ENCODE measurements at places on chromosomes 4 and X.

- no peak for DNase-seq
These were observed 62.6 kb downstream of the SORCS2 start for GRCh38 chr4:7254736-7255487.

GRCh38 chr4:25943312-25943711 lies 29.3 kb downstream of the SMIM20 start:
- DNase-seq, result no peak

- DNase-seq, result peak; percentile 33
These were observed 50.0 kb upstream of the CLCN4 start for GRCh38 chrX:10106806-10107205.

GRCh38 chr4:106314960-106315359 lies 1.0 kb downstream of the TBCK start:
- DNase-seq, result no peak

GRCh38 chr4:31557437-31557836 lies 837.3 kb downstream of the PCDH7 start:
- DNase-seq, result no peak

- no peak for DNase-seq
These were observed 221.3 kb downstream of the PPP3CA start for GRCh38 chr4:101126059-101126458.

DNA sequence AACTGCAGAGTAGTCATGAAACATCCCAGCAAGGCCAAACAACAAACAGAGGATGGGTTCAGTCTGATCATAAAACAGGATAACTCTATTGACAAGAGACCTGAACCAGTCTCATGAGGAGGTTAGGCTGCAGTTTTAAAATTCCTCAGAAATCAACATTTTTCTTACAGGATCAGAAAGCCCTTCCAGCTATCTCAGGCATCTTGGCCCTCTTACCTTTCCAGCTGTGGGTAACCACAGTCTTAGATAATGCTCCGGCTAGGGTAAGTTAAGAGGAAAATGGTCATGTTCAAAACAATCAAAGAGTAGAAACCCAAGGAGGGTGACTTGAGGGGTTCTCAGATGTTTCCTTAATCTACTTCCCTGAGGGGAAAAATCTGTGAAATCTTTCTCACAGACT lies 5.1 kb downstream of the CTSO start:
- no peak for DNase-seq

- DNase-seq, result peak; percentile 60
These were observed 4.2 kb upstream of the ZNF157 start for GRCh38 chrX:47366041-47366722.

DNA sequence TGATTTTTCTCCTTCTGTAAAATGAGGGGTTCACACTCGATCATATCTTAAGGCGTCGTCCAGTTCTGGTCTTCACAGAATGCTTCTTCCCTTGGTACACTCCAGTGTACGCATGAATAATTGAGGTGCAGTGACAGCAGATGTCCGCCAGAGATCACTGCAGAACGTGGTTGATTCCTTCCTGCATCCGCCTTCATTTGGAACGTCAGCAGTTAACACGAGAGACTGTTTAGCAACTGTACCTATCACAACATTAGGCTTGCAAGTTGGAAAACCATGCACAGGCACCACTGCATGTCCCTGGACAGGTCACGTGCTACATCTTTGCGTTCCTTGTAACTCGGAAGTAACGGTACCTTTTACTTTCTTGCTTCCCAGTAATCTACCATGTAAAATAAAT lies 66.0 kb upstream of the GEMIN8 start:
- peak; percentile 8 for DNase-seq

GRCh38 chr4:4960574-4960973 lies 58.7 kb downstream of the CYTL1 start:
- no peak for DNase-seq

GRCh38 chrX:137234651-137235402 lies 201.0 kb upstream of the GPR101 start:
- DNase-seq, result no peak

DNA sequence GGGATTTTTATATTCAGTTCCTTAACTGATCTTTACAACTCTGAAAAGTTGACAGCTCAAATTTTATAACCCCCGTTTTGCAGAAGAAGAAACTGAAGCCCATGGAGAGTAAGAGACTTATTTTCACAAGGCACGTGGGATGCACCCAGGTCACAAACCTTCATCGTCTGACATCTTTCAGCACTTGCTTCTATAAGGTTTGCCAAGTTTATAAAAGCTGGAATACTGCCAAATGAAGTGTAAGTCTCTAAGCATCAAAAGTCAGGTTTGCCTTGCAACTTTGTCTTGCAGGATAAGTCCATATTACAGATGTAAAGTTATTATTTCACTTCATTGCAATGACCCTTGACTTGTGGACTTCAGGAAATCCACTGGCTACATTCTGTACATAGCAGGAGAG lies 6.3 kb upstream of the KCNIP4 start:
- DNase-seq, result no peak

GRCh38 chrX:19625612-19626011 lies 110.3 kb upstream of the MAP3K15 start:
- no peak for DNase-seq

- no peak for DNase-seq
These were observed 8.6 kb downstream of the ATP2B3 start for GRCh38 chrX:153526042-153526441.

DNA sequence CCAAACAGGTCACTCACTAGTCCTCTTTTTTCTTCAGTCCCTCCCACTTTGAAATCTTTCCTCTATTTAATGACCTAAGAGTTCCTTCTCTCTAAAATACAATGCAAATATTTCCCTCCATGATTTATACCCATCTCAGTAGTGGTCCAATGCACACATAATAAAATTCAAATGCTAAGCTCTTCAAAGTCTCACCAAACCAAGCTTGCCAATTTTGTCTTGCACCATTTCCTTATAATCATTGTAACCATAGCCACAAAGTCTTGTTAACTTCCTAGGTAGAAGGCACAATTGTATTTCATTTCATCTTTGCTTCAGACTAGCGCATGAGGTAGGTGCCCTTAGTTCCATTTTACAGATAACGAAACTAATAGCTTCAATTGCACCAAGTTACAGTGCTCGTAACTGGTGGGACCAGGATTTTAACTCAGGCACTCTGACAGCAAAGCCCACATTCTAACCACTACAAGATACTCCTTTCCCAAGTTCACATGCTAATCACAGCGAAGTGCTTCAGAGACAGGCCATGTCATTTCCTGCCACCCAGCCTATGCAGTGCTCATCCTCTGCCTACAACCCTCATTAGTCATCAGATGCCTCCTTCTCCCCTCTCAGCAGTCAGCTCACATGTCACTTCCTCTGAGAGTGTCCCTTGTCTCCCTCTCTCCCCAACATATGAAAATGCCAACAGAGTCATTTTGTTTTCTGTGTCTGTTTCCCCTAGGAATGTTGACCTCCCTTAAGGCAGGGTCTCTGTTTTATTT lies 66.9 kb upstream of the PPARGC1A start:
- no peak for DNase-seq

DNA sequence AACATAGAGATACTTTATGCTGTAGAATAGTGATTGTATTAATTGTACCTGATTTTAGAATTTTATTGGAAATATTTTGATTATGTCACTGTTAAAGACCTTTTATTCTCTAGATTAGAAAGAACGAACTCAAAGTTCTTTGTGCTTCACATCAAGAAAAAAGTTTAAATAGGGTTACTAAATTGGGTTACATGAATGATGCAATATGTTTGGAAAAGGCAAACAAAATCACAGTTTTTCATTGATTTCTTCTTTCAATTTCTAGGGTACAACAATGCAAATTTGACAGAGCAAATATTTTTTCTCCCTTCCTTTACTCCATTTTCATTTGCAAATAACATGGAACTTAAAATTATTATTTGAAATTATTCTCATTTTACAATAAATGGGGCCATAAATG lies 24.0 kb upstream of the ANKRD50 start:
- DNase-seq, result no peak

- DNase-seq, result no peak
These were observed 11.0 kb upstream of the FGF5 start for GRCh38 chr4:80255329-80256095.

GRCh38 chrX:111007238-111007637 lies 88.8 kb upstream of the PAK3 start:
- DNase-seq, result no peak

DNA sequence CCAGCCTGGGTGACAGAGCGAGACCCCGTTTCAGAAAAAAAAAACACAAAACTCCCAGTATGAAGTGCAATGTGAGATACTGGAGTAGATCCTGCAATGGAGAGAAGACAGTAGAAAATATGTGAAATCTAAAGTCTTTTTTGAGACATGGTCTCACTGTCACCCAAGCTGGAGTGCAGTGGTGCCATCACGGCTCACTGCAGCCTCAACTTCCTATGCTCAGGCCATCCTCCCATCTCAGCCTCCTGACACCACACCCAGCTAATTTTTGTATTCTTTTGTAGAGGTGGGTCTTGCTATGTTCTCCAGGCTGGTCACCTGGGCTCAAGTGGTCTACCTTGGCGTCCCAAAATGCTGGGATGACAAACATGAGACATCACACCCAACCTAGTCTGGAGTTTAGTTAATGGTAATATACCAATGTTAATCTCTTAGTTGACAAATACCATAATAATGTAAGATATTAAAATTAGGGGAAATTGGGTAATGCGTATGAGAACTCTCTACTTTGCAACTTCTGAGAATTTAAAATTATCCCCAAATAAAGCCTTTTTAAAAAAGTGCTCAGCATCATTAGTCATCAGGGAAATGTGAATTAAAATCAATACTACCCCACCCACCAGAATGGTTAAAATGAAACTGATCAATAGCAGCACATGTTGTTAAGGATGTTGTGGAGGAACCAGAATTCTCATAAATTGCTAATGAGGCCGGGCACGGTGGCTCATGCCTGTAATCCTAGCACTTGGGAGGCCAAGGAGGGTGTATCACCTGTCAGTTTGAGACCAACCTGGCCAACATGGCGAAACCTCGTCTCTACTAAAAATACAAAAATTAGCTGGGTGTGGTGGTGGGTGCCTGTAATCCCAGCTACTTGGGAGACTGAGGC lies 15.0 kb downstream of the RBMX start:
- no peak for DNase-seq

- no peak for DNase-seq
These were observed 30.5 kb downstream of the TMEM271 start for GRCh38 chr4:545612-546011.

DNA sequence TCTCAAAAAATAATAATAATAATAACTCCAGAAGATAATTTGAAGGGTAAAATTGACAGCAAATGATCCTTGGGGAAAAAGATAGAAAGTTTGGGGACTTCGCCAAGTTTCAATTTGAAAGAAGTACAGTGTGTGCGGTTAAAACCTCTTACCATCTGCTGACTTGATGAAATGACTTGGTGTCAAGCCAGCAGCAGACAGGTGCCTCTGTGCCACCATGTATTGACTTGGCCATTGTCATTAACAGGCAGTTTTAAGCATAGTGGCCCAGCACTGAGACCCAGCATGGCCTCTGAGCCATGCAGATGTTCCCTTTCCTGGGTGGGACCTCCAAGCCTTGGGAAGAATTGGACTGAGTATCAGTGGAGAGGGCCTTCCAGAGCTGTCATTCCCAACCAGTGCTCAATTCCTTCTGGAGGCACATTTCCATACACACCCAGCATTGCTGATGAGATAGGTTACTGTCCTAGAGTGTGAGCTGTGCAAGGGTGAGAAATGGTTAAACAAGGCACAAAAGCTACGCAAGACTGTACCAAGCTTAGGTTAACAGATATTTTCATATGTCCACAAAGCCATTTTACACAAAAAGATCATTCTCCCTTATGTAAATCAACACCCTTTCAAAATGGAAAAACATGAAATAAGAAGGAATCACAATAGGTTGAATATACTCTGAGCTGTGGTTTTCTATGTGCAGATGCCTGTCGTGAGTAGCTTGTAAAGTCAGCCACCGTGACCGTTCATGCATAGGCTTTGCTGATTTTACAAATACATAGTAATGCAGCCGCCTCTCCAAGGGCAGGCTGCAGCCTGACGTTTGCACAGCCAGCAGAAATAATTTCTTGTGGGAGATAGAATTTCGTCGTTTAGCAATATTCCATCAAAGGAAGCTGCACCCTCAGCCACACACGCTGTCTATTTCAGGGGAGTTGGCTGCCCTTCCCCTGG lies 59.4 kb upstream of the FBXW7 start:
- DNase-seq, result no peak

DNA sequence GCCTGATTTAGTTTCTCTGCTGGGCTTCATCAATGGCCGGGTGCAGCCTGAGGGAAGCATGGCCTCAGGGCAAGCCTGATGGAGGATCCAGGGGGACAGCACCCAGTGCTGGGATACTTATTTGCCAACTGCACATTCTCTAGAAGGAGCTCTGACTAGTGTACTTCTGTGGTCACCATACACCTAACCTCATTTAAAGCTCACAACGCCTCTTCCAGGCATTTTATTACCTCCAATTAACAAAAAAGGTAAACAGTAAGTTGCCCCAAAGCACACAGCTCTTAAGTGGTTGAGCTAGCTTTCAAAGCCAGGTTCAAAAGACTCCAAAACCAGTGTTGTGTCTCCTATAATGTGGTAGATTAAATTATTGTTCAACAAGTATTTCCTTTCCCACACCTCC lies 26.8 kb upstream of the ATXN3L start:
- DNase-seq, result no peak

GRCh38 chrX:72121383-72121782 lies 10.3 kb downstream of the RTL5 start:
- no peak for DNase-seq
